Stimulated activated CD8-positive, alpha-beta memory T cell treated with anti-CD3 and anti-CD28 coated beads, Interleukin-15, amount 100 ng/mL, for 24 hours (primary cell): ENCODE measurements at places on chromosomes 11 and 22.

DNA sequence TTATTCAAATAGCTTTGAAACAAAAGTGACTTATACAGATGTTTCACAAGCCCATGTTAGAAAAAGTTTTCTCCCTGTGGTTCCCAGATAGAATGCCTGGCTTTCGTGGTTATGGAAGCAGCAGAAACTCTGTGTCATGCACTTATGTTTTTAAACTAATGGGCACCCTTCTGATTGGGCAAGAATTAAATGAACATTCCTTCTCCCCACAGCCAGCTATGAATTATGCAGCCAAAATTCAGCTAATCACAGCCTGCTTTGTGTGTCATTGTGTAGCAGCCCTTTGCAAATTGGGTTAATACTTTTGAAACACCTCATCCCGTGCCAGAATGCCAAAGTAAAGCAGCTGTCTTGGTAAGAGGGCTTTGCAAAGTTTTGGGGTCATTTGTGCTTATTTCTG lies 46.9 kb downstream of the PANX1 start:
- DNase-seq = no peak

GRCh38 chr11:19121646-19122045 lies 4.7 kb downstream of the ZDHHC13 start:
- no peak for DNase-seq

DNA sequence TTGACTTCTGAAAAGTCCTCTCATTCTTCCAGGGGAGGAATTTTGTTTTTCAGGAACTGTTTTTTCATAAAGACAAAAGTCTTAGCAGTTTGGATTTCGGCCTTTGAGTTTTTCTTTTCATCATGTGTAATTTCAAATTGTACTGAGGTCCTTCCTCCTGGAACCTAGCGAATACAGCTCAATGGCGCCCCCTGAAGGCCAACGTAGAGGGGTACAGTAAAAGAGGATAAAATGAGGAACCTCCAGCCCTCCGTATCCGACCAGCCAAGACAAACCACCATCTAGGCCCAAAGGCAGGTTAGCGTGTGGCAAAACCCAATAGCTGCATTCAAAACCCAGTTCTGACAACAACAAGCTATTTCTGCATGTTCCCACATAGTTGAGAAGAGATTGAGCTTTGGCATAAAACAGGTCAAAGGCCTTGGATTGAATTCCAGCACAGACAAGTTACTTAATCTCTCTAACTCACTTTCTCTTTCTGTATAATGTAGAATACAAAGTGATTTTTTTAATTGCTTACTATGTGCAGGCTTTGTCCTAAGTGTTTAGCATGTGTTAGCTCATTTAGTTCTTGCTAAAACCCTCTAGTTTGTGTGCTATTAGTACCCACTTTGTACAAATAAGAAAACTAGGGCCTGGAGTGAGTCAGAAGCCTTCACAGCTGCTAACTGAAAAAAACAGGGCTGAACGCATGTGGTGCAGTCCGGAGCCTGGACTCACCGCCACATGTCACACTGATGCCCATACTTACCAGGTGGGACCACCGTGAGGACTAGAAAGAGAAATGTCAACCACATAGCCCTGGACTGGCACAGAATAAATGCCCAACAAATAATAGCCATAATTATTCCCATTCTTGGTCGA lies 43.2 kb upstream of the ETS1 start:
- peak; percentile 85 for DNase-seq

GRCh38 chr11:126587541-126587940 lies 232.1 kb downstream of the ST3GAL4 start:
- DNase-seq = no peak

DNA sequence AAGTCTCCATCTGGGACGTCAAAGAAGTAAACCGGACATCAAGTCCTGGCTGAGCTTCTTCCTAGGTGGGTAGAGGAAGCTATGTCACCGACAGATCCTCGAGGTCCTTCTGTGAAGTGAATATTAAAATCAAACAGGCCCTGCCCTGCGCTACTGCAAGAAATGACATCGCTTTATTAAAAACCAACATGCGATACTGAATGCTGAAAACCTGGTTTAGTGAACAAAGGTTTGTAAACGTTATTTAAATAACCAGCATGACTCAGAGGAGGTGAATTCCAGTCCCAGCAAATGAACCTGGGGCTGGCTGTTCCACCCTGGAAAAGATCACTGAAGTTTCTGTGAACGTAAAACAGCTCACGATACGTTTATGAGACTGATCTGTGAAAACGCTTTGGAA lies 645 bp downstream of the RTCB start:
- DNase-seq = no peak

- no peak for DNase-seq
These were observed 201.6 kb downstream of the SBF2 start for GRCh38 chr11:10092426-10092825.

DNA sequence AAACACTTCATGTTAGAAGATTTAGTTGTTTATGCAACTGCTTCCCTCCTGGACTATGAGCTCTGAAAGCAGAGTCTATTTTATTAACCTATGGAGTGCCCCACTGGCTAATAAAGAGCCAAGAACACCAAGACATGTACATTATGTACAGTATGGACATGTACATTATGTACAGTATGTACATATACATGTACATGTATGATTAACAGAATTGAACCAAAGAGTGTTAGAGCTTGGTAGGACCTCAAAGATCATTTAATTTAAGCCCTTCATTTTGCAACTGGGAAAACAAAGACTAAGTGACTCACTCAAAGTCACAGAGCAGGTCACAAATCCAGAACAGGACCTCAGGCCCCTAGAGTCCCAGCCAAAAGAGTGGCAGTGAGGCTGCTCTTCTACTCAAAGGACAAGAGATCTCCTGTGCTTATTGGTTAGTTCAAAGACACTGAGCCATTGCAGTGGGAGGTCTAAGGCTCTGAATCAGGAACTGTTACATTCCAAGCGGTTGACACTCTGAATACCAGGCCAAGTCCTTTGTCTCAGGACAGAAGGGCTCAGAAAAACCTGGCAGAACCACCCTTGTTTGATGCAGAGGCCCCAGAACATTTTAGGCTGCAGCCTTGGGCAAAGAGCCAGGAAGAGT lies 103.8 kb downstream of the FAM168A start:
- DNase-seq = no peak

DNA sequence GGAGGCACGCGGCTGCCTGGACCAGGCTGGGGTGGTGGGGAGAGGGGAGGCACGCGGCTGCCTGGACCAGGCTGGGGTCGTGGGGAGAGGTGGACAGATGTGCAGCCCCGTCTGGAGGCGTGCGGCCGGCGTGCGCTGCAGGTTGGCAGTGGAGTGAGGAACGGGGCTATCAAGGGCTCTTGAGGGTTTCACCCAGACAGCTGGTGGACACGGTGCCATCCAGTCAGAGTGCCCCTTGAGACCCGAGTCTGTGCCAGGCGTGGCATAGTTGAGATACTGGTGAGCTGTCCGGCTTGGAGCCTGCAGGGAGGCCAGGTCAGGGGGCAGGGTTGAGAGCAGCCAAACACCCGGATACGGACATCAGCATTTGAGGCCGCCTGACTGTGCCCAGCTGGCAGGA lies 1.5 kb upstream of the GRAMD4 start:
- no peak for DNase-seq

DNA sequence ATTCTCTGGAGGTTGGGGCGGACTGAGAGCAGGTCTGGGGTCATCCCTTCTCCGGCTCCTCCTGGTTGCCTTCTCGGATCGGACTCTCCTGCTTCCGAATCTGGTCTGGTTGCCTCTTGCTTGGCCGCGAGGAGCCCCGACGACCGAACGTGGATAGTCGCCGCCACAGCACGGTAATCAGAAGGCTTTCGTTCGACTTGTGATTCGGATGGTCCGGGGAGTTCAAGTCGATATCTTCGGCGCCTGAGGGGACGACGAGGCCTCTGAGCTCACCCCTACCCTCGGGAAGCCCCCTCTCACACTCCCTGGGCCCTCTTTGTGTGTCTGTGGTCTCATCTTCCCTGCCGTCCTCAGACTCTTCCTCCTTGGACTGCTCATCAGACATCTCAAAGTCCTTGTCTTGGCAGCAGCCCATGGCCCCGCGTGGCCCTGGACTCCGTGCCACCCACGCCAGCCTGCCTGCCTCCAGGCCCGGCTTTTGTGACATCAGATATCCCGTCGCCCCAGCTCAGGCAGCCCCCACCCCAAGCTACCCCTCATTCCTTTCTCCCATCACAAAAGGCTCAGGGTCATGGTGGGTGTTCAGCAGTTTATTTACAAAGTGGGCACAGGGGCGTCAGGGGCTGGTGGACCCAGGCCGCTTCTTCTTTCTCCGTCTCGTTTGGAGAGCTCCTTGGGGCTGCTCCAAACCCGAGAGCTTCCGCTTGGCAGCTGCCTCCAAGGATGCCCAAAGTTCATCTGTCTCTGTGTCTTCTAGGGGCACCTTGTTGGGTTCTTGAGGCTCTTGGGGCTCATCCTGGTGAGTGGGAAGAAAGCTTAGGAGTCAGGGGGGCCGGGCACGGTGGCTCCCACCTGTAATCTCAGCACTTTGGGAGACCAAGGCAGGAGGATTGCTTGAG lies at the start of gene TEX54:
Gene TEX54, minus strand, starts transcription at position 506 of the 899 bp plus-strand sequence.
- DNase-seq = no peak

DNA sequence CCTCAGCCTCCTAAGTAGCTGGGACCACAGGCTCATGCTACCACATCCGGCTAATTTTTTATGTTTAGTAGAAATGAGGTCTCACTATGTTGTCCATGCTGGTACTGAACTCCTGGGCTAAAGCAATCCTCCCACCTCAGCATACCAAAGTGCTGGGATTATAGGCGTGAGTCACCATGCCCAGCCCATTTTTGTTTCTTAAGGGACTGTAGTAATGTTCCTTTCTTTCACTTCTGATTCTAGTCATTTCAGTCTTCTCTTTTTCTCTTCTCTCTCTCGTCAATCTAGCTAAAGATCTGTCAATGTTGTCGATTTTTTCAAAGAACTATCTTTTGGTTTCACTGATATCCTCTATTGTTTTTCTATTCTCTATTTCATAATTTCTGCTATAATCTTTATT lies 111.0 kb upstream of the APOA1 start:
- no peak for DNase-seq

- DNase-seq = no peak
These were observed 22.3 kb downstream of the KCNQ1 start for GRCh38 chr11:2466869-2467694.

DNA sequence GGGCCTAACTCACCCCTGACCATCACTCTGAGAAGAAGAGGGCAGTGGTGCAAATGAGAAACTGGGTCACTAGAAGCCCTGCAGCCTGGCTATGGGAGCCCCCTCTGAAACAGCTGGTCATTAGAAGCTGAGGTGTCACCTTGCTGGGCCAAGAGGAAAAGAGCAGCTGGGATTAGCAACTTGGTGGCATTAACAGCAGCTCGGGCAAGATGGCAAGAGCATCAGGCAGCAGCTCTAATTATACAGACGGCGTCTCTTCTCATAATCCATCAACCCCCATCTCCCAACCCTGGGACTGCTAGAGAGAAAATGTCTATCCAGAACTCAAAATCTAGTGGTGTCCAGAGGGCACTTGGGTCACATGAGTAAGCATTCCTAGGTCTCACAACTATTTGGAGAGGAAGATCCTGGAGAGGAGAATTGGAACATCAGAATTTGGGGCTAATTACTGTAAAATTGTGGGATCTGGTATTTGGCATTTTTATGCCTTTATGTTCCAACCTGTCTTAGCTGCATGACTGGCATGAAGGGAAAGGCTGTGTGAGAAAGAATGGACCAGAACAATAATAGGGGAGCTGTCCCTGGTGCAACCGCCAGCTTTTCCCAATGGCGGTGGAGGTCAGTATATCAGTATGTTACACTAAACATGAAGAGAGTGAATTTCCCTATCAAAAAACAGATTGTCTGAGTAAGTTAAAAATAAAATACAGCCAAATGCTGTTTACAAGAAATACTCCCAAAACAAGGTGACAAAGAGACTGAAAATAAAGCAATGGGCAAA lies 7.6 kb upstream of the LMO1 start:
- DNase-seq = no peak

GRCh38 chr22:27952779-27953178 lies 33.7 kb upstream of the PITPNB start:
- no peak for DNase-seq

DNA sequence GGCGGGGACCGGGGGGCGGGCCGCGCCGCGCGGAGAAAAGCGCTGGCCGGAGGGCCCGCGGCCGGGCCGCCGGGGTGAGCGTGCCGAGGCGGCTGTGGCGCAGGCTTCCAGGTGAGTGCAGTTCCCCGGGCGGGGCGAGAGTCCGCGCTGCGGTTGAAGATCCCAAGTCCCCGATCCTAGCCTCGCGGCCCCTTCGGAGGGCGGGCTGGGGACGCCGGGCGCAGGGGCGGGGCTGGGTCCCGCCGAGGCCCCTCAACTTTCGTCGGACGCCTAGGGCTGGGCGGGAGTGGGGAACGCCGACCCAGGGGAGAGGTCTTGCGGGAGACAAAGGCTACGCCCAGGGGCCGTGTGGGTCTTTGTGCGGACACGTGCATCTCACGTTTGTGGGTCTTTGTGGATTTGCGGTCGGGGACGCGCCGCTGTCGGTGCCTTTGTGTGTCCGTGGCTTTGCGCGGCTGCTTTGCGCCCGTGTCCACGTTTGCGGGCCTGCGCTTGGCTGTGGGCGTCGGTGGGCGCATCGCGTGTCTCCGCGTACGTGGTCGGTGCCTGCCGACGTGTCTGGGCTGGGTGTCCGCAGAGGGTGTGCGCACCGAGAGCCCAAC lies at the start of gene TSKU:
Gene TSKU, plus strand, starts transcription at position 63 of the 602 bp plus-strand sequence. CDS start 12,261 bp downstream, outside the sequence.
- no peak for DNase-seq

DNA sequence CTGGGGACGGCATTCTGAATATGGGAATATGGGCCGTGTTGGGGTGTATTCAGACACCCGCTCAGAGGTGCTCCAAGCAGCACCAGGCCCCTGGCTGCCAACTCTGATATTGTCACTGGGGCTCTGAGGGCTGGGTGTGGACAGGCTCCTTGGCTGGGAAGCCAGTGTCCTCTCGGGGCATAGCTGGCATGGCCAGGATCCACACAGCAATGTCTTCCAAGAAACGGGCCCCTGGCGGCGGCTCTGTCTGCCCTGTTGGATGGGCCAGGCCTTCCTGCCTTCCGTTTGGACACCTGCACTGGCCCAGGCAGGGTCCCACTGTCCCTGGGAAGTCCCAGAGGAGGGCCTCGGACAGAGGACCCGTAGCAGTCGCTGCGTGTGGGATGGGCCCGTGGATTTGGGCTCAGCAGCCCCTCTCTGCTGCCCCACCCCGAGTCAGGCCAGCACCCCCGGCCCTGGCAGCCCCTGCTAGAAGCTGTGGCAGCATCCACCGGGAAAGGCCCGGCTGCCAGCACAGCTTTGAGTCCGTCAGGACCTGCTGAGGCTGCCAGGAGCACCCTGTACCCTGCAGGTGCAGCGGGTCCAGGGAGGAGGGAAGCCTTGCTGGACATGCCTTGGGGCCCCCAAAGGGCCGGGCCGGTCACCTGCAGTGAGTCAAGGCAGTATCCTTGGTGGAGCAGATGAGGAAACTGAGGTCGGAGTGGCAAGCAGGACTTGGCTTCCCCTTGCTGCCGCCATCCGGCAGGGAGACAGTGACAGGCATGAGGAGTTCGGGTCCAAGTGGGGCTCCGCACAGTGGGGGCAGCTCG lies 4.1 kb downstream of the PANX2 start:
- DNase-seq = no peak

- DNase-seq = no peak
These were observed 1.5 kb downstream of the LRFN4 start for GRCh38 chr11:66858186-66858938.

DNA sequence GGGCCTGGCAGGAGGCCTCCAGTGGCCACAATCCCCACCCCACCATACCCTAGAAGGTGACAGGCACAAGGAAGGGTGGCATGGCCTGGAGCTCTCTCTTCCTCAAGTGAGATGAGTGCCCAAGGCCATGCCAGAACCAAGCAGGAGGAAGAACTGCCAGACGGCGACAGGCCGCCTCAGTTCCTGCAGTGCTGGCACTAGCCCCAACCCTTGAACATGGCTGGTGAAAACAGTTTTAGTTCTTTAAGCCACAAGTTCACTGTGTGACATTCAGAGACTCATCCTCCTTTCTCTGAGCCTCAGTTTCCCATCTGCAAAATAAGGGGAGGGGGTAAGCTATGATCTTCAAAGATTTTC lies 9.8 kb downstream of the CHRDL2 start:
- no peak for DNase-seq
